ENCODE measurements at places on chromosomes 7 and 10.
A peak's percentile ranks its signal among the peaks of the same experiment; 100 is the strongest.

DNA sequence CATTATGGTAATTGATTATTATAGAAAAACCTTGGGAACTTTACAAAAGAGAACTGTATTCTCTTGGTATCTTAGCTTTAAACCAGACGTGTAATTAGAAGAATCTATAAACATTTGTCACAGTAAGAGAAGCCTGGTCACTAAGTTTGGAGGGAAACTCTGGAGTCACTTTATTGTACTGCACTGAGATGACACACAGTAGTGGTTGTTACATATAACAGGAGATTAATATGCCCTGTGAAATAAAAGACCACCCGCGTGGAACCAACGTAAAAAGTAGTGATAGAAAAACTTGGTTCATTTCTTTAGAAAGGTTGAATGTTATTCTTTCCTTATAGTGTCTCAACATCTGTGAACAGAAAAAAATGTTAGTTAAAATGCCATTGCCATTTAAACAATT lies 416.1 kb downstream of the MDFIC start:
- DNase-seq = no peak

DNA sequence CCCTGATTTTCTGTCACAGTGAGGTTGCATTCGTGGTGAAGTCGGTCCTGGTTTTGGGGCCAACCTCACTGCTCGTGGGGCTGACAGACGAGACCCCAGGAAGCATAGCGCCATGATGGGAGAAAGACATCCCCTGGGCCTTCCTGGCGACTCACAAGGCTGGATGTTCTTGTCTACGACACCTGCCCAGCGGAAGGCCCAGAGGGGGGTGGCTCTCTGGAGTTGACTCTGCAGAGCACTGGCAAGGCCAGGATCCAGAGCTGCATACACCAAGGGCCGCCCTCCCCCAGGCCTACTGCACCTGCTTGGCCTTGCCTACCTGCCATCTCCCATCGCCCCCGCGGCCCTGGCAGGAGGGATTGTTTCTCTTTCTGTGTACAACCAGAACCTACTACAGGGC lies 608.9 kb downstream of the PTPRN2 start:
- DNase-seq = no peak

- DNase-seq = peak; percentile 54
Measured at GRCh38 chr7:35762781-35763180, 38.1 kb upstream of the SEPTIN7 start.

DNA sequence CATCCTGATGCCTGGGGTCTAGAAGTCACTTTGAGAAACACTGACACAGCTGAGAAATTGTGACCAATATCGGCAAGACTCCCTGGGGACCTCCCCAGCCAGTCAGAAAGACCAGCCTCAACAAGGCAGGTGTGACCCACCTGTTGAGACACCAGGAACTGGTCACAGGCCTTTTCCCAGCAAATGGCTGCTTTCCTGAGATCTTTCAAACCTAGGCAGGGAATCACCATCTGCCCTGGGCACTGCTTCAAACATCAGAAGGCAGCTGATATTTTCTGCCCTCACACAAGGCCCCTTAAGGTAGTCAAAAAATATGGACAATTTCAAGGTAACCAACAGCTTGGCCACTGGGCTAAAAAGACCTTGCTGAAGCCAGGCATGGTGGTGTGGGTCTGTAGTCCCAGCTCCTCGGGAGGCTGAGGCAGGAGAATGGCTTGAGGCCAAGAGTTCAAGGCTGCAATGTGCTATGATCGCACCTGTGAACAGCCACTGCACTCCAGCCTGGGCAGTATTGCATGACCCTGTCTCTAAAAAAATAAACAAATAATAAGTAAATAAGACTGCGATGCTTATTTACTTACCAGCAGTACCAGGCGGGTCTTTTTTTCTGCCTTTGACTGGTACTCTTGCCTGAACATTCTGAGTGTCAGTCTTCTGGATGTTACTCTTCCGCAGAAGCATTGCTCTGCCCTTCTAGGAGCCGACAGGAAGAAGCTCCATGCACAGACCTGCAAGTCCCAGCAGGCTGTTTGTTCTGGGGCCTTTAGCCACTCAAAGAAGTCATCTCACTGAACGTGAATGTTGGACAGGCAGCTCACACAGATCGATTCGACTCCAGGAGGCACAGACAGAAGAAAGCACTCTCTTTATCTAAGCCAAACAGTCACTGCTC lies 59.7 kb downstream of the SORBS1 start:
- no peak for DNase-seq

GRCh38 chr7:45033931-45034290 lies 33.9 kb downstream of the CCM2 start:
- DNase-seq = peak; percentile 46
